Ovary (tissue), 10 donors: ENCODE measurements at places on chromosomes 7 and 10. TPM values are rescaled to one million over a fixed set of nuclear protein-coding genes. Genes with fewer than 3 reads are reported as not detected.

INHBA gene
- 2.1 TPM for total RNA-seq

- H3K36me3 ChIP-seq = no peaks in the 10 kb centered on the region
- no peaks in the 10 kb centered on the region for H3K4me1 ChIP-seq
- no peak overlapping the region for H3K27ac ChIP-seq
- DNase-seq = no peak
These were observed 4.8 kb downstream of the KPNA7 start for GRCh38 chr7:99203092-99203491.

MRC1 gene
- total RNA-seq = 9.5 TPM

SPDYE18 gene
- 2.1 TPM for total RNA-seq

DNA sequence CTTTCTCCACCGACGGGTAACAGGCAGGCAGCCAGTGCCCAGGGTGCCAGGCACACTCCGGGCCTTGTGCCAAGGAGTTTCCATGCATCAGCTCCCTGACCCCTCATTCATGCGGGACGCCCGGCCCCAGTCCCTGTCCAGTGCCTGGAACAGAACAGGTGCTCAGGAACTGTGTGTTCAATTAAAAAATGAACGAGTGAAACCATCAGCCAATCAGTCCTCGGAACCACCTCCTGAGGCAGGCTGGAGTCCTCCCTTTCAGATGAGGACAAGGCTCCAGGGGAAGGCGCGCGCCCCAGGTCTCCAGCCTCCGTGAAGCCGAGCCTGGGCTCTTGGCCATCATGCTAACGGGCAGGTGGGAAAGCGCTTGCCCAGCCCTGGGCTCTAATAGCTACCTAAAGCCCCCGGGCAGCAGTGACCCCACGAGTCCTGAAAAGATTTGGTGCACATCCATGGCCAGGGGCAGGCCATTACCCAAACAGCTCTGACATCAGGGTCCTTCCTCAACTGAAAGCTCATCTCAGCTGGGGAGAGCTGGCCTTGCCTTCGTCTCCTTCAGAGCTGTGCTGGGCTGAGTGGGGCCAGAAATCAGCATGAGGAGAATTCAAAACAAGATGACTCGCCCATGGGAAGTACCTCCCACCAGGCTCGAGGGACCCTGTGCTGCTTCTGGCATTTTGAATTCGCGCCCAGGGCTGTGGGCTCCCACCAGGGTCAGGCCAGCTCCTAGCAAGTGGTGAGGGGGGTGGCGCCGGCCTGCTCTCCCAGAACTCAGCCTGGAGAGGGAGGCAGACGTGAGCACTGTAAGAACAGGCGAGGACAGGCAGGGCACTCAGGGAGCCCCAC lies 200.5 kb downstream of the MAD1L1 start:
- no peak overlapping the region for H3K4me3 ChIP-seq
- H3K4me1 ChIP-seq = peaks cover 9% of the 10 kb centered on the region
- DNase-seq = no peak
- no peaks in the 10 kb centered on the region for H3K36me3 ChIP-seq
- H3K27ac ChIP-seq = no peak overlapping the region

- no peak overlapping the region for H3K4me3 ChIP-seq
- no peaks in the 10 kb centered on the region for H3K27me3 ChIP-seq
- DNase-seq = no peak
- no peaks in the 10 kb centered on the region for H3K4me1 ChIP-seq
- H3K36me3 ChIP-seq = no peaks in the 10 kb centered on the region
These were observed 956.2 kb downstream of the SORCS3 start for GRCh38 chr10:105597312-105597711.

DNA sequence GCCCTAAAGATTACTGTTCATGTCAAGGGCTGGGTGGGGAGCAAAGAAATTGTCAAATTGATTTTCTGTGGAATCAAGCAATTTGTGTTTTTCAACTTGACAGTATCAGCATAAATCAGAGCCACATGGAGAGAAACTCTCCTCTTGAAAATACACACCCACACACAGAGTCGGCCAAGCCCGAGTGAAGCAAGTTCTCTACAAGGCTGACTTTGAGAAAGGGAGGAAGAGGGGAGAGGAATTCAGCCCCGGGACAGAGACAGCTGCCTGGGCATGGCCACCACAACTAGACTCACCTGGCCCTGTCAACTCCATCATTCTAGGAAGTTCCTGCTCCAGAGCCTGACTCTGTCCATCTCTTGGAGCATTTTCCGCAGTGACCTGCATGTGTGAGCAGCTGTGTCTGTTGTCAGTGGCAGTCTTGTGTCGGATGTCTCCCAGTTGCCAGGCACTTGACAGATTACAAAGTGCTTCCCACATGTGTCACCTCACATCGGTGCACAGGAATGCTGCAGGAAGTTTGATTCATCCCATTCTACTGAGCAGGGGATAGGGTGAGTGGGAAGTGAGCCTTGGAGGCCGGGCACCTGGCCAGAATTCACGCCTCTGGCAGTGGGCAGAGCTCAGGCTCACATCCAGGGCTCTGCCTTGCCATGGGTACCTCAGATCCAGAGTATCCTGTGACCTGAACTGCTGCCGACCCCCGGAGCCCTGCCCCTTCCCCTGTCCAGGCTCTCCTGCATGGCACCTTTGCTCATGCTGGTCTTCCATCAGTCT lies 37.9 kb downstream of the ADAM12 start:
- peaks cover 9% of the 10 kb centered on the region for H3K4me1 ChIP-seq
- no peak overlapping the region for H3K27ac ChIP-seq
- no peak for DNase-seq
- H3K36me3 ChIP-seq = no peaks in the 10 kb centered on the region
- H3K4me3 ChIP-seq = no peak overlapping the region

DNA sequence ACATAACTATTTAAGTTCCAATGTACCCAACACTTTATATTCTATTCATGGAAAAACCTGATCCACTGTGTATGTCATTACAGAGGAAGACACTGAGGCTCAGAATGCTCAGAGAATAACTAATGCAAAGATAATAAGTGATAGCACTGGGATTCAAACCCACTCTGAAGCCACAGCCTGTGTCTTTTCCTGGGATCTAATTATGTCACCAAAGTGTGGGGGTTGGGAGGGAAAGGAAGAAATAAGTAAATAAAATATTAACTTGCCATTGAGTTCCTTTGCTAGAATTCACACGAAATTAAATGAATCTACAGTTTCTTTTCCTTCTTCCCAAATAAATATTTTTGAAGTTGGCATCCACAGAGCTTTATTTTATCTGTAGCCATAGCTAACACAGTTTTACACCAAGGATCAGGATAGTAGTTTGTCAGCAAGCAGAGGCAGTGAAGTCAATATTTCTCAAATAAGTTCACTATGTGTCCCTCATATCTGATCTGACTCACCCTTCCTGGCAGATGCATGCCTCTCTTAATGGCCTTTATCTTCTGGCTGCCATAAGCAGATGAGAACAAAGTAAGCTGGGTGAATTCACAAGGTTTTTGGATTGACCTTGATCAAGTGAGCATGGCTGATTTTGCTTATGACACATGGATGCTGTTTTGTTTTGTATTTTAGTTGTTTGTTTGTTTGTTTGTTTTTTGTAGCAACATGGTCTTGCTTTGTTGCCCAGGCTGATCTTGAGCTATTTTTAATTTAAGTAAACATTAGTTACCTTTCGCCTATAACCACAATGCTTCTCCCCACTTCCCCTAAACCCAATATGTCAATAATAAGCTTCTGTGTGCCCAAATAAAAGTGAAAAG lies 6.3 kb downstream of the RAPGEF5 start:
- no peak overlapping the region for H3K4me3 ChIP-seq
- H3K36me3 ChIP-seq = no peaks in the 10 kb centered on the region
- no peaks in the 10 kb centered on the region for H3K4me1 ChIP-seq
- no peaks in the 10 kb centered on the region for H3K27me3 ChIP-seq
- no peak overlapping the region for H3K27ac ChIP-seq
